NCI-H1930 (cell line): ENCODE measurements at places on chromosomes 2 and 18.

DNA sequence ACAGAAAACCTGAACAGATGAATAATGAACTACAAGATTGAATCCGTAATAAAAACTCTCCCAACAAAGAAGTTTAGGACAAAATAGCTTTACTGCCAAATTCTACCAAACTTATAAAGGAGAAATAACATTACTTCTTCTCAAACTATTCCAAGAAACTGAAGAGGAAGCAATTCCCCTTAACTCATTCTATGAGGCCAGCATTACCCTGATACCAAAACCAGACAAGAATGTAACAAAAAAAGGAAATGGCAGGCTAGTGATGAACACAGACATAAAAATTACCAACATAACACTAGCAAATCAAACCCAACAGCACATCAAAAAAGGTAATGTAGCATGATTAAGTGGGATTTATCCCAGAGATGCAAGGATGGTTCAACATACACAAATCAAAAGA lies 213.7 kb upstream of the FOSL2 start:
- no peak for DNase-seq

- peak; percentile 89 for DNase-seq
These were observed 535.2 kb downstream of the GALR1 start for GRCh38 chr18:77784759-77785379.

DNA sequence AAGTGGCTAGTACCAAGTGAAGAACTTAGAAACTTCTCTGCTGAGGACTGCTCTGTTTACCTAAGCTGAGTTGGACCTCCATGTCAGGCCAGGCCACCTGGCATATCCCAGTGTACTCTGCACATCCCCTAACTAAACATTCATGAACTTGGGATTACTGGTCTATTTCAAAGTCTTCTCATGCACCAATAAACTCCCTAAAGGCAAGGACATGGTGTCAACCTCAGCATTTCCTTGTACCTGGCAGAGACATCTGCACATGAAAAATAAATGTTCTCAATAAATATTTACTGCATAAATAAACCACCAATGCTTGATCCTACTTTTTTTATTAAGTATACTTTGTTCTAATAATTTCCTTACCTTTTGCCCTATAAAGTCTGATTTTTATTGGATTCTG lies 124.8 kb downstream of the LAMA1 start:
- DNase-seq = no peak

DNA sequence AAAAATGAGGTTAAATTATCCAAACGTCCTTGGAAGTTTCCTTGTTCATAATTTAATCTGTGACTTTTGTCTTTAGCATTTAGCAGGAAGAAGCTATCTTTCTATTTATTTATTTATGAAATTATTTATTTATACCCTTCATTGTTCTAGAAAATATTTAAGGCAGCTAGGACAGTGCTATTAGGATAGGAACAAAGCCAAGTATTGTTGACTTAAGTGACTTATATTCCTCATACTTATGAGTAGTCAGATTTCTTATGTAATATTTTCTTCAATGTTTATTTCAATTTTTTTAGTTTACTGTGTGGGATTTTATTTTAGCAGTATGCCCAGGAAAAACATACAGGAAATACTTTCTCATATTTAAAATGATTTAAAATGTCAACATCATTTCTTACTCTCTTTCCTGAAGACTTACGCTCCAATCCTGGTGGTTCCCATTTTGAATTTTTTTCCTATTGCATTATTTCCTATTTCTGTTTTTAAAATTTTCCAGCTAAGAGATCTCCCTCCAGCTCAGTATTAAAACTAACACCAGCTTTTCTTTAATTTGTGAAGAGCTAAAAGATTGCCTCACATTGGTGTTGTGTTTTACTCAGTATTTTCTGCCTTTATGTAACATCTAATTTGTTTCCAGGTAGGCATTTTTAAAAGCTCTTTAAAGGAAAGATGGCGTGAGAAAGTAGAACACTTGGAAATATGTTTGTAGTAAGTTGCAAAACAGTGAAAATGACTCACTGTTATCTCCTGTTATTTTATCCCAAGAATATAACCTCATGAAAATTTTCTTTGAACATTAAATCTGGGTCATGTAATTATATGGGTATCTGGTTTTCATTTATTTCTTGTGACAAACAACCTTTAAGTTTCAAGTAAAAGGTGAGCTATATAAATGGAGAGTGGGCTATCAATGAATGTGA lies 32.2 kb downstream of the MAPRE2 start:
- DNase-seq = no peak

- DNase-seq = no peak
These were observed 275.3 kb downstream of the EIPR1 start for GRCh38 chr2:3102081-3102921.
